ENCODE measurements at places on chromosomes 1 and 21. TPM values are rescaled to one million over a fixed set of nuclear protein-coding genes. Genes with fewer than 3 reads are reported as not detected.

The TEX38 gene
- not detected for total RNA-seq

The EXO1 gene
- 4.1 TPM for total RNA-seq

The ERMAP gene
- 25.7 TPM for total RNA-seq

The SELENOF gene
- 298 TPM for total RNA-seq

The PRMT2 gene
- total RNA-seq = 103 TPM

The UTS2 gene
- not detected for total RNA-seq

The MROH7 gene
- total RNA-seq = 2.5 TPM

The TMEM269 gene
- not detected for total RNA-seq

The NBPF3 gene
- total RNA-seq = 11.3 TPM

The BOLA1 gene
- total RNA-seq = 6.4 TPM

The KCNJ10 gene
- total RNA-seq = not detected

The NDUFS5 gene
- 246 TPM for total RNA-seq

The CFAP45 gene
- total RNA-seq = 0.65 TPM

The MRPL24 gene
- total RNA-seq = 28.9 TPM
